ENCODE measurements at places on chromosomes 7 and 10. TPM values are rescaled to one million over a fixed set of nuclear protein-coding genes. Genes with fewer than 3 reads are reported as not detected.

Gene SFTPA1
- not detected for total RNA-seq

DNA sequence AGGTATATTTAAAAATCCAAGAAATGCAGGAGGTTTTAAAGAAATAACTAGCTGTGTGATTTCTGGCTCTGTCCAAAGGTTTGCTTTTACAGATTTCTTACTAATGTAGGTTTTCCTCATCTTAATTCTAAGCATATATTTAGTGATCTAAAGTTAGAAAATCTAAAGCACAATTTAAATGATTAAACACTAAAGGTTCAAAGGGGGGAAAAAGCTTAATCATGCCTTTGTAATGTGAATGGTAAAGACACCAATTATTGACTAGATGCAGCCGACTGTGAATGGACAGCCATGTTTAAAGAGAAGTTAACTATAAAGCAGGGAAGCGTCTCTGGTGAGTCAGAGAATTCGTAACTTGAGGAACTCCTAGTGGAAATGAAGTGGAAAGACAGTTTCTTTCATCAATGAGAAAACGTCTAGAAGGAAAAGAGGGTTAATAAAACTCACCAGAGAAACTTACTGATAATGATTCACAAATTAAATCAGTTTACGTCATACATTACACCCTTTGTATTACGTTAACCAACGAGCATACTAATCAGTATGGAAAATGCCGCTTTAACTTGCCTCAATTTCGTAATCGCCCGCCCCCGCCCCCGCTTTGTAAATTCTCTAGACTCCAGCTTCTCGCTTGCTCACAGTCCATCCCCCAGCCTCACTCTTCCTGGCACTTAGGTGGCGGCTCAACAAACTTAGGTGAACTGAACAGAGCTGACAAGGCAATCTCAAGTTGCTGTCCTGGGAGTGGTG lies 1.1 kb upstream of the HBP1 start:
- no peaks in the 10 kb centered on the region for H3K36me3 ChIP-seq
- peak overlapping the region; percentile 98 for H3K4me3 ChIP-seq
- H3K4me1 ChIP-seq, result peaks cover 27% of the 10 kb centered on the region
- peak overlapping the region; percentile 98 for H3K27ac ChIP-seq
- peaks cover 4% of the 10 kb centered on the region for H3K27me3 ChIP-seq

Gene TMEM213
- total RNA-seq, result not detected

GRCh38 chr7:134888141-134888740 lies 98.1 kb upstream of the AGBL3 start:
- H3K27me3 ChIP-seq, result no peaks in the 10 kb centered on the region
- H3K4me1 ChIP-seq, result peaks cover 23% of the 10 kb centered on the region
- DNase-seq, result no peak
- no peak overlapping the region for H3K27ac ChIP-seq
- H3K4me3 ChIP-seq, result no peak overlapping the region
- H3K36me3 ChIP-seq, result no peaks in the 10 kb centered on the region

- H3K36me3 ChIP-seq, result no peaks in the 10 kb centered on the region
- no peak for DNase-seq
- H3K4me1 ChIP-seq, result peaks cover 8% of the 10 kb centered on the region
- H3K4me3 ChIP-seq, result no peak overlapping the region
Measured at GRCh38 chr10:55368467-55368866, 567.4 kb upstream of the PCDH15 start.

Gene VPS41
- total RNA-seq, result 67.1 TPM

DNA sequence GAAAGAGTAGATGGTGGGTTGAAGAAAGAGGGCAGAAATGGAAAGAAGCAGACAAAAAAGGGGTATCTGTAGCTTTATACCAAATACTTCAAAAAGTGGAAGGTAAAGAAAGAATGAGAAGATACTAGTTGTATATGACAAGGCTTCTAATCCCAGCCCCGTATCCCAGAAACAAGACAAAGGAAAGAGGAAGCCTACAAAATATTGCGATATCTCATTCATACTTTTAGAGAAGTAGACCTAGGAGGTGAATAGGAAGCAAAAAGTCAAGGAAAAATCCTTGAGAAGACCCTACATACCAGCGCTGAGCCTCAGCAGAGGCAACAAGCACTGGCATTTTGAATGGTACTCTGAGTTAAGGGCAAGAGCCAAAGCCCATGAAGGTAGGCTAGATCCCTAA lies 26.6 kb downstream of the PHTF2 start:
- no peak overlapping the region for H3K4me3 ChIP-seq
- no peak overlapping the region for H3K27ac ChIP-seq
- DNase-seq, result no peak
- H3K27me3 ChIP-seq, result no peaks in the 10 kb centered on the region
- H3K4me1 ChIP-seq, result no peaks in the 10 kb centered on the region

DNA sequence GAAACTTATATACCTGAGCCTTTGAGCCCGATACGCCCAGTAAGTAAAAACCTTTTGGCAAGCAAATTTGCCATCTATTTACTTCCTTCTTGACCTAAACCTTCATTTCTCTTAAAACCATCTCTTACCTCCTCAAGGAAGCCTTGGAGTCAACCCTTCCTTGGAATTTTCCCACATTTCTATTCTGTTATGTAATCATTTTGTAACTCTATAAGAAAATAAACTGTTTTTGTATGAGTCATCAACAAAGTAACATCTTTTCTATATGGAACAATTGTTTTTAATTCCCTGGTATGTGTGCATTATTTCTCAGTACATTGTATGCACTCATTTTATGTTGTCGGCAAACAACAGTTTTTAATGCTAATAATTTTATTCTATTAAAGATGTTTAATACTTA lies 162.0 kb downstream of the TEX36 start:
- DNase-seq, result no peak
- H3K36me3 ChIP-seq, result peaks cover 2% of the 10 kb centered on the region
- H3K4me3 ChIP-seq, result no peak overlapping the region

All from neural crest cell (in vitro differentiated cells).